HuH-7 (cell line): ENCODE measurements at places on chromosomes 4 and X.

- DNase-seq, result peak; percentile 16
Observed at GRCh38 chr4:18075823-18076433, 54.4 kb upstream of the LCORL start.

- peak; percentile 7 for DNase-seq
Observed at GRCh38 chrX:30822068-30822681, 66.9 kb downstream of the TAB3 start.

DNA sequence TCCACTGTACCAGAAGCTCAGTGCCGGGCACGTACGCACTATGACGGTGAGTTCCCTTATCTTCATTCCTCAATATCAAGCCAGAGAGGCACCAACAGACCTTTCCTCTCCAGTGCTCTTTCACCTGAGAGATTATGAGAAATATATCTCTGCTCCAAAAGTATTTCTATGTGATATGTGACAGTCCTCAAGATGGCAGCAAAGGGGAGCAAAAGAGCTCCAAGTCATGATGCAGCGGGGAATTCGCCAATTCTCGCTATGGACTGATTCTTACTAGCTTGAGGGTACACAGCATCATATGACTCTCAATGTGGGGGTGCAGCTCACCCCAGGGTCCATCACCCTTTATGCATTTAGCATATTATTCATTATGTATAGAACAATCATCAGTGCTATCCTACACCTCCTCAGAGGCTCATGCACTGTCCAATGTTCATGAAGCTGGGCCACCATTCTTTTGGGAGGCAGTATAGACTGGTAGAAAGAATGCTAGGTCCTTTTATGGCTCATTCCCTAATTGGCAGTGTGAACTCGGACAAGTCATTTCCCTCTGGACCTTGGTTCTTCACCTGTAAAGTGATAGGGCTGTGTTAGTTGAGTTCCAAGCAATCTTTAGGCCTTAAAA is 12.8 kb upstream of the IQSEC2 start:
- DNase-seq, result no peak

GRCh38 chr4:35562861-35563260 is 681.5 kb downstream of the ARAP2 start:
- DNase-seq, result no peak
